HL-60 (cell line): ENCODE measurements at places on chromosomes 5 and 9.

GRCh38 chr5:145101246-145101645 is 733.9 kb downstream of the PRELID2 start:
- no peak for DNase-seq

DNA sequence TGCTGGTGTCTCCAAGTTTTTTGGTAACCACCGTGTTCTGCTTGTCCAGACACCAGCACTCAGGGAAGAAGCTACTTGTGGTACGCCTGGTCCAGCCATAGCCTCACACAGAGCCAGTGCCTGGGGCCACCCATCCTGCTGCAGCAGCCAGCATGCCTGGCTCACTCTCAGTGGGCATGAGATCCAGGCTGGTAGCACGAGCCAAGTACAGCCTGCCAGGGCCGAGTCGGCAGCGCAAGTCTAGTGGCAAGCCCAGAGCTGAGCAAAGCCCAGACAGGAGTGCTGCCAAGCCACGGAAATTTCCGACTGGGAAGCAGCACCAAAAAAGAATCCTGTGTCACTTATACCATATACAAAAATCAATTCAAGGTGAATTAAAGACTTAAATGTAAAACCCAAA is 36.3 kb upstream of the FBXL17 start:
- DNase-seq: no peak

DNA sequence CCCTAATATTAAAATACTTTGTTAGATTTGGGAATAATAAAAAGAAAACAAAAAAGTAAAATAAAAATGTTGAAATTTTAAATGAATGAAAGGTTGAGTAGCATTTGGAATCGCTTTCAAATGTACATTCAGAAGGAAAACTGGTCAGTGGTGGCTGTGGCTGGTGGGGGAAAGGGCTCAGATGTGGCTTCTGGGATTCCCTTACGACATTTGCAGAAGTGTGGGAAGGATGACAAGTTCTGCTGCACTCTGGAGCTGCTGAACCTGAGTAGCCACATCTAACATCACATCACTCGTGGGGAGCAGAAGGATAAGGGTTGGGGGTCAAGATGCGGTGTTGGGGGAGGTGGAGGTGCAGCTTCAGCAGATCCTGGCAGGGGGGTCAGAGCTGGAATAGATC is 25.6 kb upstream of the CAST start:
- DNase-seq: no peak

- peak; percentile 89 for DNase-seq
Measured at GRCh38 chr5:176533390-176533789, 3.8 kb downstream of the RNF44 start.

DNA sequence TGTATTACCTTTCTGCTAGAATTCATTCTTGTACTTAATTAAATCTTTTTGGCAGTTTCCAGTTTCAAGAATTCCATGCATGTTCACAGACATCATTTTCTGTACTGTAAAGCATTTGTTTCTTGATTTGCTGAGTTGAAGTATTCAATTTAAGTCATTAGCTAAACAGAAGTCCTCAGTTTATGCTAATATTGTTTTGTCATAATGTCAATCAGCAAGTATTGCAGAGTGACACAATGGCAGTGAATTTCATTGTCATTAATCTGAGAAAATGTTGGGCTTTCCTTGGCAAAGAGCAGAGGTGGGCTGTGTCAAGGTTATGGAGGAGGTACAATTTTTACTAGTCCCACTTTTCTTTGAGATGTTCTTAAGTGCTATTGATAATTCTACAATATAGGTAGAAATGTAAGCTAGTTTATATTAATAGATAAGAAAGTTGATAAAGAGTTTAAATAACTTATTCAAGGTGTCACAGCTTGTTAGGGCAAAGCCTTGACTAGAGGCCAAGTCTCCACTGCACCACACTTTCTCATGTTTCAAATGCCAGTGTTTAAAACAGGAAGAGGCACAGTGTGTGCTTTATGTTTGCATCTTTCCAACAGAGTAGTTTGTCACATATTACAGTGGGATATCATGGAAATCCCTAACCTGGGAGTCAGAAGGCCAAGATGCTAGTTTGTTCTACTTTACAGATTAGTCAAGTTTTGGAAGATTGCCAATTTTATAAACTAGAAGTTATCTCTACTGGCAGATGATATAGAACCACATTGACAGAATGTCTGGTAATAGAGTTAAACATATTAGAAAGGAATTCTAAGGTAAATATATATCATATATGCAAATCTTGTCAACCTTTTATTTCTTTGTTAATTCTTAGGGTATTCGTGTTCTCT is 56.3 kb downstream of the SLF1 start:
- no peak for DNase-seq

DNA sequence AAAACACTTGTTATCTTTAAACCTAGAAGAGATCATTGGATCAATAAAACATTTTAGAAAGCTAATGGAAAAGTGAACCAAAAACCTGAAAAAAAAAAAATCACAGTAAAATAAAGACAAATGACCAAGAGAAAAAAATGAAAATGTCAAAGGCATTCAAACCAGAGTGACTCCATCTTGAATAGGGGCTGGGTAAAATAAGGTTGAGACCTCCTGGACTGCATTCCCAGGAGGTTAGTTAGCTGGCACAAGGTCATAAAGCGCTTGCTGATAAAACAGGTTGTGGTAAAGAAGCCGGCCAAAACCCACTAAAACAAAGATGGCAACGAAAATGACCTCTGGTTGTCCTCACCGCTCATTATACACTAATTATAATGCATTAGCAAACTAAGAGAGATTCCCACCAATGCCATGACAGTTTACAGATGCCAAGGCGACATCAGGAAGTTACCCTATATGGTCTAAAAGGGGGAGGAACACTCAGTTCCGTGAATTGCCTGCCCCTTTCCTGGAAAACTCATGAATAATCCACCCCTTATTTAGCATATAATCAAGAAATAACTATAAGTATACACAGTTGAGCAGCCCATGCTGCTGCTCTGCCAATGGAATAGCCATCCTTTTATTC is 116.7 kb upstream of the NEK6 start:
- no peak for DNase-seq

- no peak for DNase-seq
Measured at GRCh38 chr5:153937661-153938060, 101.0 kb downstream of the FAM114A2 start.

GRCh38 chr5:16889972-16890519 is 46.0 kb downstream of the MYO10 start:
- no peak for DNase-seq

- DNase-seq: no peak
Measured at GRCh38 chr5:135153661-135154060, 119.6 kb upstream of the PITX1 start.

- no peak for DNase-seq
Measured at GRCh38 chr5:33153831-33154230, 286.9 kb upstream of the TARS1 start.

DNA sequence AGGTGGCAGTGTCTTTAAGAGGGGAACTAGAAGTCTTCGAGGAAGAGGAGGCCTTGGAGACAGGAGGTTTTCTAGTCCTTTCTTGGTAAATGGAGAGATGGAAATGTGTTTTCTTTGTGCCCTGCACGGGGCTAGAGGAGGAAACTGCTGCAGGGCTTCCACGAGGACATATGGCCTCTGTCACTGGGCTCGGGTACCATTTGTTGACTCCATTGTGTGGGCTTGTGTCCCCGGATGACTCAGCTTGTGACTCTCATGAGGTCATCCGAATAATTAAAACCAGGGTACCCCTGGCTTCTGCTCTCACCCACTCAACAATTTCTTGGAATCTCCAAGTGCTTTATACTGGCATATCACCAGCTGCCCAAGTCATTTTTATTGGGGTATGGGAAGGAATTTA is 261.7 kb downstream of the KIF4B start:
- no peak for DNase-seq

DNA sequence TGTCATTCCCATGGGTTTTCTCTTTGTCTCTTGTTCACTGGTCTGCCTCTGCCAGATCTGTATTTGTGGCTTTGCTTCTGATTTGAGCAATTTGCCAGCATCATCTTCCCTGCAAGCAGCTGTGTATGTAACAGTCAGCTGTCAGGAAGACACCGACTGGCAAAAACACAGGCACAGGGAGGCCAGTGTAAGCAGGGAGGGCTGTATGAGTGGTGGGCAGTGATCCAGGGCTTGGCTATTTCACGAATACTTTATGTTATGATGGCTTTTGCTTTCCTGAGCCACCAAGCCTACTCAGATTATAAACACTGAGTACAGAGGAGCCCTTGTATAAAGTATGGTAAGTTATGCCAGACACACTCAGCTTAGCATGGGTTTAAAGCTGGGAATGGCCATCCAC is 11.6 kb downstream of the BNIP1 start:
- DNase-seq: no peak

DNA sequence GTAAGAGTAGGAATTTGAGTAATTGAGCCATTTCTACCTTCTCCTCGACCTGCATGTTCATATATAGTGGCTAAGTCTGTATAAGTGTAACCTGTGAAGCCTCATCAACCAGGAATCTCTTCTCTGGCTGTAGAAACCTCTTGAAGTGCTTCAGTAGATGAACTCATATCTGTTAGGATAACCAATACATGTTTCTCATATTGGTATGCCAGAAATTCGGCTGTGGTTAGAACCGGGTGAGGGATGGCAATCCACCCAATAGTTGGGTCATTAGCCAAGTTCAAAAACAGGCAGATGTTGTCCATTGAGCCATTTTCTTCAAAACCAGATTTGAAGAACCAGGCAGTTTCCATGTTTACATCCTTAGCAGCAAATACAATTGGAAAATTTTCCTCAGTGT is 28.9 kb upstream of the GSN start:
- DNase-seq: no peak

- DNase-seq: no peak
Measured at GRCh38 chr9:124008303-124008693, 3.3 kb upstream of the LHX2 start.

- DNase-seq: no peak
Measured at GRCh38 chr9:77521091-77521490, 127.0 kb downstream of the GNA14 start.

- DNase-seq: no peak
Measured at GRCh38 chr9:78707080-78707479, 410.2 kb downstream of the PSAT1 start.

DNA sequence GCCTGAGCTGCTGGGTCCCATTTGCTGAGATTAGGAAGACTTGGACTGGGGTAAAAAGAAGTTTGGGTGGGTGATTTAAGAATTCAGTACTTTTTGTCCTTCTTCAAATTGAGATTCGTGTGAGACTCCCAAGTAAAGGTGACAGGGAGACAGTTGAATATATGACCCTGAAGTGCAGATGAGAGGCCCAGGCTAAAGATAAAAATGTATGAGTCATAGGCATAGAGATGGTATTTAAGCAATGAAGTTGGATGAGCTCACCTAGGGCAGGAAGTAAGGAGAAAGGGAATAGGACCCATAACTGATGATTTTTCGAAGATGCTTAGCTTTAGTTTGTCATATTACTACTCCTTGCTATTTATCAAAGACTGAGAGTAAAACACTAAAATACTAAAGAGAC is 255.9 kb upstream of the ADRA1B start:
- no peak for DNase-seq

DNA sequence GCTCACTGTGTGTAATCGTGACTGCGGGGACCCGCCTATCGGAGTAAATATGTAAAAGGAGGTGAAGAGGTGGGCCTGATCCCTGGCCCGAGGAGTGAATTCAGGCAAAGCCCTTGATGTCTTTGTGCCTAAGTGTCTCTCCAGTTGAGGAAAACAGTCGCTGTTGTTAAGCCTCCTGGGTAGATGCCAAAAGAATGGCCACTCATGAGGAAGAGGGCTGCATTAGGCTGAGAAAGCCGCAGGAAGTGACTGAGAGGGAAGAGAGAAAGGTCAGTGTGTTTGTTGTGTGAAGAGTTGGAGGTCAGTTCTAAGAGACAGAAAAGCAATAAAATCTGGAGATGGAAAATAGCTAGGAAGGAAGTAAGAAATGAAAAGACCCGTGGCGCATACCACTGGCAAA is 35.8 kb upstream of the PIP5K1B start:
- DNase-seq: no peak

- DNase-seq: no peak
Measured at GRCh38 chr9:105496826-105497225, 49.0 kb downstream of the FSD1L start.

- no peak for DNase-seq
Measured at GRCh38 chr9:37679649-37680402, 29.1 kb downstream of the FRMPD1 start.

- no peak for DNase-seq
Measured at GRCh38 chr5:72884892-72885291, 68.4 kb downstream of the TNPO1 start.

DNA sequence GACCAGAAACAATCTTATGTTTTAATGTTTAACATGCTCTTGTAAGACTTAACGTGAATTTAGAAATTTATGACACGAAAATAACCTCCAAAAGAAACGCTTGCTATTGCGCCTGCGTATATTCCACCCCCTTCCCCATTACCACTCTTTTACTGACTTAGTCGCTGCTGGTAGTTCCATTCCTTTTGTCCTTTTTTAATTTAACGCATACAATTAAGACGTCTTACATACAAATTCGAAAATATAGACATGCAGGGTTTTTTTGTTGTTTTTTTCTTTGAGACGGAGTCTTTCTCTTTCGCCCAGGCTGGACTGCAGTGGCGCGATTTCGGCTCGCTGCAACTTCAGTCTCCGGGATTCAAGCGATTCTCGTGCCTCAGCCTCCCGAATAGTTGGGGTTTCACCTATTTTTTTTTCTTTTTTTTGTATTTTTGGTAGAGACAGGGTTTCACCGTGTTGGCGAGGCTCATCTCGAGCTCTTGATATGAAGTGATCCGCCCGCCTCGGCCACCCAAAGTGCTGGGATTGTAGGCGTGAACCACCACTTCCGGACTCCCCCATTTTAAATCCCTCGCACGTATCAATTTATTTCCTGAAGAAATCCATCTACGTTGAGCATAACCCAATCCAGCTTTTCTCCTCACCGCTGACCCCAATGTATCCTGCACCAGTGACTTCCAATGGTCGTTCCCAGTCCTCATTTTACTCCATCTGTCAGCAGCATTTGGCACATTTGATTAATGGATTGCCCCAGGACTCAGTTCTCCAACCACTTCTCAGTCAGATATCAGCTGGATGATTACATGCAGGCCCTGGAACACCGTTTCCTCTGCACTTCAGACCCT is 684 bp upstream of the MED7 start:
- DNase-seq: peak; percentile 19

GRCh38 chr5:53071738-53072137 is 37.8 kb downstream of the MOCS2 start:
- DNase-seq: no peak

DNA sequence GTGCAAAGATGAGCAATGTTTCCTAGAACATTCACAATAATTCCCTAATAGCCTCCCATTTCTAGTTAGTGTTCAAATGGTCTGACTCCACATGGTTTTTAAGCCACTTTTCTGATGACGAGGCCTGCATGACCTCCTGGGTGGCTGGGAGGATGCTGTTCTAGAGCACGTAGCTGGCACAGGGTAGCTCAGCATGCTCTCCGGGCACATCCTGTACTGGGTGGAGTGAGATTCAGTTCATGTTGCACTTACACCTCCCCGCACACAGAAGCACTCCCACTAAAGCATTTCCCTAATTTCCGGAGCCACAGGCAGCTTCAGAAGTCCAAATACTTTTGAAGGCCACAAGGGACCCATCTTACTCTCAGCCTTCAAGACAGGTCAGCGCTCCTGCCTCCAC is 159.8 kb upstream of the LHFPL2 start:
- no peak for DNase-seq
